ENCODE measurements at places on chromosomes 16 and 17. TPM values are rescaled to one million over a fixed set of nuclear protein-coding genes. Genes with fewer than 3 reads are reported as not detected.

Gene PPM1E
- total RNA-seq, result under 0.01 TPM

Gene ABCA8
- 2.2 TPM for total RNA-seq

Gene TPSD1
- total RNA-seq, result not detected

Gene SAMD14
- 5.8 TPM for total RNA-seq

Gene CPHXL2
- not detected for total RNA-seq

Gene SDR42E1
- 2.6 TPM for total RNA-seq

Gene PAQR4
- total RNA-seq, result 5.2 TPM

Gene EVPL
- under 0.01 TPM for total RNA-seq

Gene IRF8
- not detected for total RNA-seq

Gene DNAAF8
- total RNA-seq, result 1.3 TPM

Gene SCARF1
- total RNA-seq, result 0.64 TPM

Gene CDK5R1
- total RNA-seq, result 0.64 TPM

Gene CRISPLD2
- total RNA-seq, result 44.0 TPM

Gene CCL23
- total RNA-seq, result not detected

Gene GALNS
- 26.3 TPM for total RNA-seq

Data from fibroblast of villous mesenchyme (primary cell).